ENCODE measurements at places on chromosomes 6 and 20.

GRCh38 chr6:38877721-38878120 is 162.6 kb downstream of the DNAH8 start:
- H3K4me1 ChIP-seq, result no peaks in the 10 kb centered on the region
- H3K27ac ChIP-seq, result no peak overlapping the region
- no peaks in the 10 kb centered on the region for H3K36me3 ChIP-seq
- no peak for DNase-seq

- H3K36me3 ChIP-seq, result no peaks in the 10 kb centered on the region
- no peak overlapping the region for H3K27ac ChIP-seq
- no peak overlapping the region for H3K4me3 ChIP-seq
- DNase-seq, result no peak
- H3K4me1 ChIP-seq, result peaks cover 2% of the 10 kb centered on the region
Observed at GRCh38 chr6:20266851-20267608, 54.8 kb upstream of the MBOAT1 start.

DNA sequence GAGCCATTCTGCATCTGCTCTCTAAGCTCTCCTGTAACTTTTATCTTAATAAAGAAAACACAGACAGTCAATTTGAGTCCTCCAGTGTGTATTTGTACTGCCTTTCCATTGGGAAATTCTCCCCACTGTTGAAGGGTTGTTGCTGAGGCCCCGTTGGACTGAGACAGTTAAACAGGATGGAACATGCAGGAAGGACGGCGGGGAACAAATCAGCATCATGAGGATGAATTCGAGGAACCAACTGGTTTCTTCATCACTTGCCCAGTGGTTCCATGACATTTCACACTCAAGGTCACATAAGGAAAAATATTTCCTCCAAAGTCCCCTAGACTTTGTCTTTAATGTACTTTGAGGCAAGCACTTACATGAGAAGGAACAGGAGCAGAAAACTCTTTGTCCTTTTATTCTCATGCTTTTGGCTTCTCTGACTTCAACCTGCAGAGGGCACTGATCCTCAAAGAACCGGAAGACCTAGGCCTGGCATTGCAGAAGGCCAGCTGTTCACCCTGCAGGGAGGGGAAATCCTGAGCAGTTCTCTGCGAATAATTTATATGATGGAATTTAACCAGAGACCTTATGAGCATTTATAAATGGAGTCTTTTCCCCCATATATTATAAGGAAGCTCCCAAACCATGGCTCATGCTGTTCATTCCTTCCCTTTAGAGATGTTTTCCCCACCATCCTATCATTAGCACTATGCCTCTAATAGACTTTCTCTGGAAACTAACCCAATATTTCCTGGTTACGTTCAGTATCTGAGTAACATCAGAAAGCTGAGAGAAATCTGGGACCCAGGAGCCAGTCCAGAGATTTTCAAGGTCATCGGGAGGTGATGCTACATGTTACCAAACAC is 55.2 kb upstream of the ADGRF1 start:
- peak; percentile 43 for DNase-seq
- H3K36me3 ChIP-seq, result no peaks in the 10 kb centered on the region
- peaks cover 12% of the 10 kb centered on the region for H3K4me1 ChIP-seq
- H3K27me3 ChIP-seq, result no peaks in the 10 kb centered on the region
- peak overlapping the region; percentile 78 for H3K27ac ChIP-seq

DNA sequence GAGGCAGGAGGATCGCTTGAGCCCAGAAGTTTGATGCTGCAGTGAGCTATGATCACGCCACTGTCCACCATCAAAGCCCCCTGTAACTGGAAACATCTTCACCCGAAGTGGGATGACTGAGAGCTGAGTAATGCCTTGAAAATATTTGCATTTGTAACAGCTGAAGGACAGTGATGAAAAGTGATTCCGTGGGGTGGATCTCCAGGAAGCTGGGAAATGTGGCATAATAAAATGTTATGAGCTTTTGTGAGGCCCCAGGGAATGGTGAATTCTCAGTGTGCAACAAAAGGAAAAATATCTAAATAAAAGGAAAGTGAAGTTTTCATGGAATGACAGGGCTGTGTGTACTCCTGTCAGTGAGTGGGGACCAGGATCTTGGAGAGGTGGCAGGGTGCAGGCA is 92.0 kb downstream of the JAG1 start:
- H3K4me3 ChIP-seq, result no peak overlapping the region
- H3K27me3 ChIP-seq, result no peaks in the 10 kb centered on the region
- DNase-seq, result no peak
- no peak overlapping the region for H3K27ac ChIP-seq
- peaks cover 21% of the 10 kb centered on the region for H3K4me1 ChIP-seq

DNA sequence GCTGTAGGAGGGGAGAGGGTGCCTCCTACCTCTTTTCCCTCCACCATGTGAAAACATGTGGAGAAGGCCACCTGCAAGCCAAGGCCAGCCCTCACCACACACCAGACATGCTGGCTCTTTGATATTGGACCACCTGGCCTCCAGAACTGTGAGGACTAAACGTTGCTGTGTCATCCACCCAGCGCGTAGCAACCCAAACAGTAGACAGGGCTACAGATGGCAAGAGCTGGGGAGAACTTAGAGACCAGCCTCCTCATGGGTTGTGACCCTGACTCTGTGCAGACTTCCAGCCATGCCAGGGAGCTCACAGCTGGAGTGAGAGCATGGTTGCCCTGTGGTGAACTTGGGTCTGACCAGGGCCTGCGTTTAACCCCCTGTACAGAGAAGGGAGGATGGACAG is 195.9 kb upstream of the CST7 start:
- peaks cover 14% of the 10 kb centered on the region for H3K4me1 ChIP-seq
- no peak overlapping the region for H3K27ac ChIP-seq
- peaks cover 56% of the 10 kb centered on the region for H3K27me3 ChIP-seq
- no peaks in the 10 kb centered on the region for H3K36me3 ChIP-seq
- no peak for DNase-seq

DNA sequence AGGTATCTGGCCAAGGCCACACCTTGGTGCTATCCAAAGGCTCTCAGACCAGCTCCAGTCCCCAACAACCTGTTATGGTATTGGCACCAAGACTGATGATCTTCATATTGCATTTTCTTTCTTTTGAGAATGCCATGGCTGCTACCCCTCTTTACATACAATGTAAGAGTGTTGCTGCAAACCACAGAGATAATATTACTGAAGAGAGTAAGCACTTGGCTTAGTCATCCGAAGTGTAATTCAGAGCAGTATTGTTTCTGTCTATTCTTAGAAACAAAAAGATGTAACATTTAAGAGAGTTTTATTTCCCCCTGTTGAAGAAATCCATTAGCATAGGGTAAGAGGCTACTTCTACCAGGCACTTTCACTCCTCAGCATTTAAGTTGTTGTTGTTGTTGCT is 212.5 kb downstream of the C6orf118 start:
- H3K36me3 ChIP-seq, result peaks cover 18% of the 10 kb centered on the region
- DNase-seq, result no peak
- no peak overlapping the region for H3K27ac ChIP-seq
- no peak overlapping the region for H3K4me3 ChIP-seq
- no peaks in the 10 kb centered on the region for H3K4me1 ChIP-seq
- H3K27me3 ChIP-seq, result no peaks in the 10 kb centered on the region

DNA sequence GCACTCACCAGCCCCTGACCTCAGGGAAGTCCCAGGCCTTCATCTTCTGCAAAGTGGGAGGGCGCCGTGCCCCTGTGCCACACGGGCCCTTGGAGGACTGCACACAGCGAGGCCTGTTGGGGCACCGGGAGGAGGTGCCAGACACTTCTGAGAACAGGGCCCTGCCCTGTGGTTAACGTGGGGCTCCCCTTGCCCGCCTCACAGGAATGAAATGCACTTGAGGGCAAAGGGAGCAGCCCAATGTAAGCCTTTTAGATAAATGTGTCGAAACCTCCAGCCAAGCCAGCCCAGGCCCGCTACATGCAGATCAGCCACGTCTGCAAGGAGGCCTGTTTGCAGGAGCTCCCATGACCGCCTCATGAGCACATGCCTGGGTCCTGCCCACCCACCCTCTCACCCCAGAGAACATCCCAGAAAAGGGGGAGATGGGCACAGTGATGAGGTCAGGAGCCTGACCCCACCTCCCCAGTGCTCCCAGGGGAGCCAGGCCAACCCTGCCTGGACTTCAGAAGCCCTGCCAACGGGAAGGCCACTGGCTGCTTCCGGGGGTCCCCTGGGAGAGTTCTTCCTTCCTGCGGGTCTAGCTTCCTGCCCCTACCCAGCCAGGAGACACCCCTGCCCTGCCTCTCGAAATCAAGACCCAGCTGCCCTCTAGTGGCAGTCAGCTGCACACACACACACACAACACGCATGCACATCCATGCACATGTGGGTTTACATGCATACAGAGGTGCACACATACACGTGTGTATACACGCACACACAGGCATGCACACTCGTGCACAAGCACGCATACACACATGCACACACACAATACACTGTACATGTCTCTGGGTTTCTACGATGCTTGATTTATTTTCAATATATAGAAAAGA is 178.7 kb downstream of the TAF4 start:
- H3K4me3 ChIP-seq, result no peak overlapping the region
- peaks cover 8% of the 10 kb centered on the region for H3K4me1 ChIP-seq
- no peaks in the 10 kb centered on the region for H3K27me3 ChIP-seq
- H3K36me3 ChIP-seq, result peaks cover 7% of the 10 kb centered on the region
- no peak overlapping the region for H3K27ac ChIP-seq

DNA sequence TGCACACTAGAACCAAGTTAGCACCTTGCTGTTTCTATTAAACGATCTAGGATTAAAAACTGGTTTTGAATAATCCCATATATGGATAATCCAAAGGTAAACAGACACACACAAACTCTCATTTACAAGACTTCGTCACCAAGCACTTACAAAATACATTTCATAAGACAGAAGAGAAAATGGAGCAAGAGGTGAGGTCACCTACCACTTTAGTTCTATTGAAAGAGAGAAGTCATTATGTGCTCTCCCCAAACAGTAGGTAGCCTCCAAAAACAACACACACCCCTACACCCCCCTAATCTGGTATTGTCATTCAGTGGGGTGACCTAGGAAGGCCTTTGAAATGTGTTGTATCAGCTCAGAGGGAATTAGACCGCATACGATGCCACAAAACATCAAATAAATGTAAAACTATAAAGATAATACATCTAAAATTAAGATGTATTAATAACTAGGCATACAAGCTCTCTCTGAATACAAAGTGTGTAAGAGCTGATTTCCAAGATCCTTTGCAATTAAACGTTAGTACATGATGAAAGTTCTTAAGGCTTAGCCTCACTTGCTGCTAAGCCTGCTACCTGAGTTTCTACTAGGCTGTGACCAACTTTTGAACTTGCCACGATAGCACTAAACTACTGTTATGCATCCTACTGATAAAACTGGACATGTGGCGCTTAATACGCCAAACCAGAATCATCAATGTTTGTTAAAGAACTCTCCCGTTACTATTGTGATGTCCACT is 1.6 kb downstream of the SRPK1 start:
- no peaks in the 10 kb centered on the region for H3K36me3 ChIP-seq
- DNase-seq, result no peak
- H3K4me3 ChIP-seq, result peak overlapping the region; percentile 97
- peaks cover 35% of the 10 kb centered on the region for H3K4me1 ChIP-seq

GRCh38 chr6:164048840-164049516 is 634.5 kb downstream of the QKI start:
- H3K36me3 ChIP-seq, result peaks cover 9% of the 10 kb centered on the region
- no peak overlapping the region for H3K4me3 ChIP-seq
- H3K27ac ChIP-seq, result no peak overlapping the region
- DNase-seq, result no peak
- H3K27me3 ChIP-seq, result no peaks in the 10 kb centered on the region

DNA sequence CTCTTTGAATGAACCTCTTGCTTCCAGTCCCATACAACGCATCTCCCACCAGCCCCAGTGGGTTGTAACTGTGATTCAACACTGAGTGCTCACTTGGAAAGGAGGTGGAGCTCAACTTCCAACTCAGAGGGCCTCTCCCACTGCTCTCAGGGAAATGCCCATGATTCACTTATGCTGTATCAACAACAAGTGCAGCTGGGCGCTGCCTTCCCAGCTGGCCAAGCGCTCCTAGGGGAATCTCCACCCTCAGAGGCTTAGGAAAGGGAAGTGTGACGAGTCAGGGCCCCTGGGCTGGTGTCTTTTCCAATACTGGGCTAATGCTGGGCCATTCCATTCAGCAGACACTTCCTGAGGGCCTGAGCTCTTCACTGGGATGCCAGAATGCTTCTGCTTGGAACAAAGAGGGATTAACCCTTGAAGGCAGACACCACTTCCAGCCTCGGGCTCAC is 8.1 kb upstream of the OCSTAMP start:
- no peak for DNase-seq
- H3K4me1 ChIP-seq, result peaks cover 4% of the 10 kb centered on the region
- H3K36me3 ChIP-seq, result no peaks in the 10 kb centered on the region
- H3K4me3 ChIP-seq, result no peak overlapping the region
- no peaks in the 10 kb centered on the region for H3K27me3 ChIP-seq

- no peaks in the 10 kb centered on the region for H3K4me1 ChIP-seq
- H3K36me3 ChIP-seq, result no peaks in the 10 kb centered on the region
- H3K27ac ChIP-seq, result no peak overlapping the region
- H3K27me3 ChIP-seq, result no peaks in the 10 kb centered on the region
- DNase-seq, result no peak
- H3K4me3 ChIP-seq, result no peak overlapping the region
Observed at GRCh38 chr6:132673376-132674094, 14.6 kb upstream of the TAAR1 start.

DNA sequence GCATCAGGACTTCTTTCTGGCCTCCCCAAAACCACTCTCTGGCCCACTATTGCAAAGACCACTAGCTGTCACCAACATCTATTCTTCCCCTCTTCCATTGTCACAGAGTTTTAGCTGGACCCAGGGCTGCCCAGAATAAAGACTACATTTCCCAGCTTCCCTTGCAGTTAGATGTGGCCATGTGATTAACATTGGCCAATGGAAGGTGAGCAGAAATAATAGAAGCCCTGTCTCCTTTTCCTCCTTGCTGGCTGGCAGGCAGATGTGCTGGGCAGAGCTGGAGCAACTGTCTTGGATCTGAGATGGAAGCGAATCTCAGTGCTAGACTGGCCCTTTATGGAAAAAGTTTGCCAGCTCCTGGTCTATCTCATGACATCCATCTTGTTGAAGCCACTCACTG is 97.0 kb downstream of the KCNB1 start:
- H3K4me1 ChIP-seq, result peaks cover 19% of the 10 kb centered on the region
- DNase-seq, result no peak
- H3K27me3 ChIP-seq, result no peaks in the 10 kb centered on the region
- no peaks in the 10 kb centered on the region for H3K36me3 ChIP-seq
- no peak overlapping the region for H3K4me3 ChIP-seq

- no peak overlapping the region for H3K4me3 ChIP-seq
- H3K27me3 ChIP-seq, result no peaks in the 10 kb centered on the region
- H3K4me1 ChIP-seq, result no peaks in the 10 kb centered on the region
- no peak overlapping the region for H3K27ac ChIP-seq
- DNase-seq, result no peak
Observed at GRCh38 chr20:15195378-15195777, 858.0 kb upstream of the FLRT3 start.

GRCh38 chr6:13372076-13372475 is 43.7 kb upstream of the TBC1D7 start:
- no peaks in the 10 kb centered on the region for H3K36me3 ChIP-seq
- H3K27ac ChIP-seq, result no peak overlapping the region
- peaks cover 31% of the 10 kb centered on the region for H3K4me1 ChIP-seq
- no peak for DNase-seq
- no peaks in the 10 kb centered on the region for H3K27me3 ChIP-seq

GRCh38 chr6:16669227-16669626 is 92.0 kb downstream of the ATXN1 start:
- H3K27ac ChIP-seq, result no peak overlapping the region
- no peak overlapping the region for H3K4me3 ChIP-seq
- no peak for DNase-seq
- no peaks in the 10 kb centered on the region for H3K4me1 ChIP-seq
- no peaks in the 10 kb centered on the region for H3K27me3 ChIP-seq

All from neural crest cell (in vitro differentiated cells).